ENCODE measurements at places on chromosomes 11 and 22.
A peak's percentile ranks its signal among the peaks of the same experiment; 100 is the strongest.

DNA sequence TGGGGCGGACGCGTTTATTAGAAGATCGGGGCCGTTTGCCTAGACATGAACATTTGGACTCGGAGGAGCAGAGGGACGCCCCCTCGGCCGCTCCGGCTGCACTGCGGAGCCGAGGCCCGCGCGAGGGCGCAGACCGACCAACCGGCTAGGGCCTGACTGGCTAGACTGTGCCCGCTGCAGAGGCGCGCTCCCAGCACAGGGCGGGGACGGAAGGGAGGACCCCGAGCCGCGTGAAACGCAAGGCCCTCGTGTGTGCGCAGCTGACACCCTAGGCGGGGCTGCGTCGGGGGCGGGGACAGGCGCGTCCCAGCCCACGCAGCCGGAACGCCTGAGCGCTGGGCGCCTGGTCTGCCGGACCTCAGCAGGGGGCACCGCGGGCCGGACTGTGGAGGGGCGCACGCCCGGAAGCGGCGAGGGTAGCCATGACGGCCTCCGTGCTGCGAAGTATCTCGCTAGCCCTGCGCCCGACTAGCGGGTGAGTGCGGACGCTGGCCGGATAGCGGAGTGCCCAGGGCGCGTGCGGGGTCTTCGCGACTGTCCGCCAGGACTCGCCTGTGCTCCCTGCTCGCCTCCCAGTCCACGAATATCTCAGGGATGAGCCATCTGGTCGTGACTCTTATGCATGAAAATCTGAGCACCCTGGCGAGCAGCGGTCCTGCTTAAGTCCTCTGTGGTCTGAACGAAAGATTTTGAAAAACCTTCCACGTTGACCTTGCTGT, at the start of gene MRPL40:
TSS of gene MRPL40 (plus strand) at position 413 of the 719 bp plus-strand sequence. CDS start at position 423, 10 bp downstream.
- peak; percentile 98 for DNase-seq

- no peak for DNase-seq
These were observed 2.2 kb downstream of the APOA1 start for GRCh38 chr11:116835042-116835772.

DNA sequence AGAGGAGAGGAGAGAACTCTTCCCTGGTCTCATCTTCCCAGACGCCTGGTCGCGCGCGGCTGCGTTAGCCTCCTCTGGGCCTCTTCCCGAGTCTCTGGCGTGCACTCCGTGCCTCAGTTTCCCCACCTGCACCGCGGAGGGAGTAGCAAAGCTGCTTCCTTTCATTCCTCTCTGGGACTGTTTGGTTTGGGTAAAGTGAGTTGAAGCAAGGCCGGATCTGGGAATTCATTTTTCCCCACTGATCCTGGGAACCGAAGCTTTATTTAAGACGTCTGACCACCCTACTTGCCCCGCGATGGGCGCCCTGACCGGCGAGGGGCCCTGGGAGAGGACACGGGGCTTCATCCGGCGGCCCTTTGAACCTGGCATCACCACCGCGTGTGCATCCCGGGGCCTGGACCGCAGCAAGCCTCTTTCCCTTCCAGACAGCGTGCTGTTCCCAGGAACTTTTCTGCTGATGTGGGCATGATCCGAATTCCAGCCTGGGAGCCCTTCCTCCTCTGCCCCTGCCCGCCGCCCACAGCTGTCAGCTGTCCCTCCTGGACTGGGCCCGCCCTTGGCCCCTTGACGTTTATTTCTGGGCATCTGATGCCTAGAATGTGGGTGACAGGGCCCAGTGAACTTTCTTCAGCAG, 758 bp downstream of the LDLRAD3 start:
- peak; percentile 69 for DNase-seq

DNA sequence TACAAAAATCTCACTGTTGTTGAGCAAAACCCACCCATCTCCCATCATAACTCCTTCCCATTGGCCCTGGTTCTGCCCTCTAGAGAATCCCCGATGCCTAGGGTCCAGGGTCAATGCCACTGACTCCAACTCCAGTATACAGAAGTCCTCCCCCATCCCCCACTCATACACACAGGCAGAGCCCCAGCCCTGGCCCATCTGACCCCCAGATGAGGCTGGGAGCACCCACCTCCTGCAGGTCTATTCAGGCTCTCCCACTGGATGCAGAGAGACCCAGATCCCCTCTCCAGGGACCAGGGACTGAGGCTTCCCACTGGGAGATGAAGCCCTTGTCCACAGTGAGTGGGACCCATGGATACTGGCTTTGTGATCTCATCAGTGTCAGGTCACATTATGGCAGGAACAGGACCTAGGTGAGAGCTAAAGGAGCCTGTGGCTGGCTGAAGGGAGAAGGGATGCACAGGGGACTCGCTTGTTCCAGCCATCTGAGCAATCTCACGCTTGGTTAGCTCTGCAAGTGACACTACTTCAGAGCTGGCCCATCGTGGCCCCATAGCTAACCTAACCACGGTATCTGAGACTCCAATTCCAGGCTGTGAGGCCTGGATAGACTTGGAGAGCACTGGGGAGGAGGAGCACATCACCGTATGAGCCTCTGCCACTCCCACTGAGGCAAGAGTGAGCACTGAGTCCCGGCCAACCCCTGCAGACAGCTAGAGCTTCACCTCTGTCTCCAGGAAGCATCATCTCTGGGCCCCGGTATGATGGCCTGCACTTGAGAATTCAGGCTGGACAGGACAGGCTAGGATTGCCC, 35.7 kb downstream of the TRIM29 start:
- DNase-seq: no peak

DNA sequence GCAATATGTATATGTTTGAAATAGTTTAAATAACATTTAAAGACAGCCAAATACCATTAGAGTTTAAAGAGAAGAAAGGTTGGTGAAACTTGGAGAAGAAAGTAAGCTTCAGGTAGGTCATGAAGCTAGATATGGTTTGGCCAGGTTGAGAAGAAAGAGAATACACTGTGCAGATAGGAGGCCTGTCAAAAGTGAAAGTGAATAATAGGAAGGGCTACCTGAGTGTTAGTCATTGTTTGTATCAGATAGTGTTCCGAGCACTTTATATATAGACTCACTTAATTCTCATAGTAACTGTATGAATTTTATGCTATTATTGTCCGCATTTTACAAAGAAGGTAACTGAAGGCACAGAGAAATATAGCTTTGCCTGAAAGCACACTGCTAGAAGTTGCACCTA, 56.9 kb downstream of the USP47 start:
- DNase-seq: no peak

- no peak for DNase-seq
These were observed 21.6 kb downstream of the MAFF start for GRCh38 chr22:38223289-38223960.

- no peak for DNase-seq
These were observed 34.4 kb upstream of the SORL1-AS1 start for GRCh38 chr11:121487191-121487590.

GRCh38 chr22:42834177-42834949, 22.7 kb downstream of the ARFGAP3 start:
- no peak for DNase-seq

DNA sequence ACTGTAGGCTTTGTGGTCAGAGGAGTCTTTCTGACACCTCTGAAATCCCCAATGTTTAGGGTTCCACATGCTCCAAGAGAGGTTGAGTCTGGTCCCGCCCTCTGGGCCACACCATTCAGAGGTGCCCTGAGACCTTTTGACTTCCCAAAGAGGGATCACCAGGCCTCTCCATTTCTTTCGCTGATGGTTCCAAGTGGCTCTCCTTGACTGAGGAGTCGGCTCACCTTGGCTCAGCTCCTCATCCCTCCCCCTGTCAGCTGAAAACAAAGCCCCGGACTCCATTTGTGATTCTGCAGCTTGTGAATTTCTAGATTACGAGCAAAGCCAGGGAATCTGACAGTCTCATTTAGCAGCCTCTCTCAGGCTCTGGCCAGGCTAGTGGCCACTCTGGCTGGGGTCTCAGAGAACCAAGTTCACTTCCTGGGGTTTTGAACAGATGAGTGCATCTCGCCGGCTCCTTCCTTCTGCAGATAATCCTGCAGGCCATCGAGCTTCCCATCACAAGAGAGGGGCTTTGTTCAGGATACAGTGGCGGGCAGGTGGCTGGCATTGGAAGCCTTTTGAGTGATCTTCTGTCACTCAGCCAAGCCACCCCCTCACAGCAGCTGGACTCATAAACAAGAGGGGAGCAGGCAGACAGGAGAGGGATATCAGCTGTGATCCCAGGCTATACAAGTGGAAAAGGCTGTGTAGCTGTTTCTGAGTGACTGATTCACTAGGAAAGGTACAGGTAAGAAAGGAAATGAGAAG, 102.9 kb downstream of the TRIM29 start:
- DNase-seq: no peak

DNA sequence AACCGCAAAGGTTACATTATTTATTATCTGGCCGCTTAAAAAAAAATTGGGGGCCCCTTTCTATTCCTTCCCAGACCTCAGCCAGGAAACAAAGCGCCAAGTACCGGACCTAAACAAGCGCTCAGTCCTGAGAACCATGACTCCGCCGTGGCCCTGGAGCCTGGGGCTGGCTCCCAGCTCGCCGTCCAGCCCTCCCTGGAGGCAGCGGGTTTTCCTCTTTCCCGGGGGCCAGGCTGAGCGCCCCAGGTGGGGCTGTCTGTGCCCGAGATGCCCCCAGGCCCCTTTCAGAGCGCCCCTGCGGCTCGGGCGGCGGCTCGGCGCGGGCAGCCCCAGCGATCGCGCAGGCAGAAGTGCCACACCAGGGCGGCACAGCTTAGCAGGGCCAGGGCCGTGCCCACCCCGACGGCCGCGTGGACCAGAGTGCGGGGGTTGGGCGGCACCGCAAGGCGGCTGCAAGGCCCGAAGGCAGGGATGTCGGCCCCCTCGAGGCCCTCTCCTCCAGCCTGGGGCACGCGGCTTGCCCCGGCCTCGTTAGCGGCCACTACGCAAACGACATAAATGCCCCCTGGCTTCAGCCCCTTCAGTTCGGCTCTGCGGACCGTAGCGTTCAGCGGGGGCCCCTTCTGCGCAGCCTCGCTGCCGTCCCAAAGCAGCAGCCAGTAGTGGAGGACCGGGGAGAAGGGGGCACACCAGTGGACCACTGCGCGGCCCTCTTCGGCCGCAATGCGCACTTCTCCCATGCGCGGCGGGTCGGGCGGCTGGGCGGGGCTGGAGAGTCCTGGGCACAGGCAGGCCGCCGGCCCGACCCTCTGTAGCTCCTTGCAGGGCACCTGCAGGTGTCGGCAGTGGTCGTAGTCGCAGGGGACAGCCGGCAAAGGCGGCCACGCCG, 1.6 kb downstream of the LRRN4CL start:
- no peak for DNase-seq

DNA sequence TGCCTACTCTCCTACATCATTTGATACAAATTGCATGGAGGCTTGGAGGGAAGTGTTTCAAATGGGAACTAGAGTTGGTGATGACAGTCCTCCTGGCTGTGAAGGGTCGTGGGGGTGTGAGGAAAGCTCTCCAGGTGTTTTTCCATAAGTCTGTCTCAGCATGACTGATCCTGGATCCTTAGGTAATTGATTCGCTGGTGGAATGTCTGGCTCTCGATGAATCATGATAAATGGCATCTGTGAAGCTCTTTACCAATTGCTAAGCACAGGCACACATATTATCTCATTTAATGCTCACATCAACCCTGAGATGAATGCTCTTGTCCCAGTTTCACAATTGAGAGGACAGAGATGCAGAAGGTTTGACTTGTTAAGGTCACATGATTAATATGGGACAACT, 107.5 kb downstream of the PKNOX2 start:
- DNase-seq: no peak

GRCh38 chr11:9269492-9270013, 4.4 kb upstream of the DENND5A start:
- DNase-seq: no peak

GRCh38 chr11:36074941-36075431, 131.1 kb downstream of the LDLRAD3 start:
- DNase-seq: no peak

- no peak for DNase-seq
These were observed 3.8 kb upstream of the PDXP start for GRCh38 chr22:37654563-37655251.

- DNase-seq: no peak
These were observed 6.7 kb downstream of the LRFN4 start for GRCh38 chr11:66863428-66864125.

DNA sequence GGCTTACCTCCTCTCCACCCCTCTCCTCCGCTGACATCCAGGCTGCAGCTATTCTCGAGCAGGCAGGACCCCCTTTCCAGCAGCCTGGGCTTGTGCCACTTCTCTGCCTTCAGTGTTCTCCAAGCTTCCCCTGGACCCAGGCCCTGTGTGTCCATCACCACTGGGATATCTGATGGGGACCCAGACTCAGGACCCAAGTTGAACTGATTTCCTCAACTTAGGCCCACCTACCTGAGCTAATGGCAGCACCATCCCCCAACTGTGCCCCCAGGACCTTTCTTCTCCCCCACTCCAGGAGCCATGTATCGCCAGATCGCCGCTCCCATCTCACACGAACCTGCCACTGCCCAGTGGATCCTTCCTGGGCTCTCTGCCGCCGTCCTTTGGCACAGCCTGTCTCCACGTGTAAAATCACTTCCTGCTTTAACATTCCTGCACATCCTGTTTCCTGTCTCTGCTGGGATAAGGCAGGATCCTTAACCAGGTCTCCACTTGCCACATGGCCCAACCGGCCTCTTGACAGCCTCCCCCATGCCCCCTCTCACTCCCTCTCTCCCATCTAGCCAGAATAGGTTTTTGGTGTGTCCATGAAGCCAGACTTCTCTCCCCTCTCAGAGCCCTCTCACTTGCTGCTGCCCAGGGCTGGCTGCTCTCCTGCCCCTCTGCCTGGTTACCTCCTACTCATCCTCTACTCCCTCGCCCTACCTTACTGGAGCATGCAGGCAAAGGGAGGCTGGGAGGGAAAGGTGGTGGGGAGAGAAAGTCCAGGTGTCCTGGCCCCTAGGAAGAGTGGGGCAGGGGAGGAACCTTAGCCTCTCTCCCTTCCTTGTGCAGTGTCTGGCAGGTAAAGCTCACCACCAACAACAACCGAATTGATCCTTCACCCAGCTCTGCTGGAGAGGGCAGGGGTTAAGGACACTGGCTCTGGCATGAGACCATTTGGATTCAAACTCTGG, 9.4 kb downstream of the SPATA19 start:
- no peak for DNase-seq

DNA sequence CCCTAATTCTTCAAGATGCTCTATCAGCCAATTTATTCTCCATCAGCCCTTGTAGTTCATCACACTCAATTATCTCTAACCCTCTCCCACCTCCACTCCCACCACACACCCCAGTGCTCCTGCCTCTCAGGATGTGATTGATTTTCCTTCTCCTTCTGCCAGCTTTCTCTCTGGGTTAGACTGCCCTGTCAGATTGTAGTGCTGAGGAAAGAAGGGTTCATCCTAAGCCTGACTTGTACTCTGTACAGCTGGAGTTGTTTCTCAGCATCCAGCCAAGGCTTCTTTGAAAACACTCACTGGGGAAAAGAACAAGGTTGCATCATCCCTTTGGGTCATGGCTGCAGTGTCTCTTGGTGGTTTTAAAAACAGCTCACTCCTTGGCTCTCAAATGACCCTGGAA, 61.2 kb downstream of the CECR2 start:
- DNase-seq: no peak

DNA sequence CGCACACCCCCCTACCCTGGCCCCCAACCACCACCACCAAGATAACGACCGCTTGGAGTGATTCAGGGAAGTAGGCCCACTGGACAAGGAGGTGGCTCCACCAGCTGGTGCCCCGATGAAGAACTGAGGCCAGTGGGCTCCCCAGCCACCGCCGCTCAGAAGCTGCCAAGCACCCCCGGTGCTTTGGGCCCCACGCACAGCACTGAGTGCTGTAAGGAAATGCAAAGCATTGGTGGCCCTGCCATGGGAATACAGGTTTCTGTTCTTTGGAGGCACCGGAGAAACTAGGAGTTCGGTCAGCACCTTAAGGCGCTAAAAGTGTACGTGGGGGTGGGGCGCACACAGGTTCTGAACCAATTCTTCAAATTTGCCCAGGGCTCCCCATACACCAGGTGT, 664 bp upstream of the PRSS23 start:
- DNase-seq: no peak
